ENCODE measurements at places on chromosomes 2 and 18.

DNA sequence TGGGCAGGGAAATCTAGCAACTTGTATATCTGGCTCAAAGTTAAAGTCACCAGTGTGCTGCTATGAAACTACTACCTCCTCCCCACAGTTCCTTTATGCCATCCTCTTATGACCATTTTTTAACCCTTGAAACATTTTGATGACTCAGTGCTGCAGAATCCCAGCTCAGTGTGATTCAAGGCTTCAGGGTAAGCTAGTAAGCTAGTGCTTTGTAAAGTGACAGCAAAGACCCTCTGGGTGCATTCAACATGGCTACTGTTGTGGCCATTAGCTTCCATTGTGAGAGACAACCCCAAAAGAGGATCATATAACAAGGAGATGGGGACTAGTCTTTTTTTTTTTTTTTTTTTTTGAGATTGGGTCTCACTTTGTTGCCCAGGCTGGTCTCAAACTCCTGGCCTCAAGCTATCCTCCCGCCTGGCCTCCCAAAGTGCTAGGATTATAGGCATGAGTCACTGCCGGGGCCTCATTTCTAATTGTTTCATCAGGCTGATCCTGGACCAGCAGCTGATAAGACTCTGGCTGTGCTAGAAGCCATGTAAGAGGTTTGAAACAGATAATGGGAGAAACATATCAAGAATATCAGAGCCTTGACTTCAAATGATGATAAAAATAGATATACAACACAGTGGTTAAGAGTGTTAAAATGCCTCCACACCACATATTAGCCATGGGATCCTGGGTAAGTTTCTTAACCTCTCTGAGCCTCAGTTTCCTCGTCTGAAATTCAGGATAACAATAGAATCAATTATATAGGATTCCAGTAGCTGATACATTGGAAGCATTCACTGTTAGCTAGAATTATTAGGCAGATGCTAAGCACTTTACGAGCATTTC, 65.7 kb upstream of the RTN4 start:
- DNase-seq = no peak

DNA sequence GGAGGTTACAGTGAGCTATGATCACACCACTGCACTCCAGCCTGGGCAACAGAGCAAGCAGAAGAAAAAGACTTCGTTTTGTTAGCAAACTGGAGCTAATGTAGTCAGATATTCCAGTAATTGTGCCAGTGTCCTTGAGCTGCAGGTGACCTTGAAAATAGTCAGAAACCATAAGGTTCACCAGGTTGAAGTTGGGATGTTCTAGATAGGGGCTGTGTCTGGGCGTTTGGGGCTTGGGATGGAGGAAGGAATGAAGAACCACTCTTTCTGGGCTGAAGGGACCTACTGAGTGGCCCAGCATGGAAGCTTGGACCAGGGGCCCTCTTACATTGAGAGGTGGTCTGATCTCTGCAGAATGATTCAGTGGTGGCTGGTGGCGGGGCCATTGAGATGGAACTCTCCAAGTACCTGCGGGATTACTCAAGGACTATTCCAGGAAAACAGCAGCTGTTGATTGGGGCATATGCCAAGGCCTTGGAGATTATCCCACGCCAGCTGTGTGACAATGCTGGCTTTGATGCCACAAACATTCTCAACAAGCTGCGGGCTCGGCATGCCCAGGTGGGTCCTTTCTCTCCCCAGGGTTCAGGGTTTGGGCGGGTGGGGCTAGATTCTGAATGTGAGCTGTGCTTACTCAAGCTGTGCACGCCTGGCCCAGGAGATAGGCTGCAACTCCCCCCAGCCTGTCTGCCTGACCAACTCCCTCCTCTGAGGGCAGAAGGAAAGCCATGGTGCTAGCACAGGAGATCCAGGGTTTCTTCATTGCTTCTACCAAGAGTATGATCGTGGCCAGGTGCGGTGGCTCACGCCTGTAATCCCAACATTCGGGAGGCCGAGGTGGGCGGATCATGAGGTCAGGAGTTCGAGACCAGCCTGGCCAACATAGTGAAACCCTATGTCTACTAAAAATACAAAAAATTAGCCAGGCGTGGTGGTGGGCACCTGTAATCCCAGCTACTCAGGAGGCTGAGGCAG, 17.1 kb downstream of the CCT7 start:
- DNase-seq = no peak

DNA sequence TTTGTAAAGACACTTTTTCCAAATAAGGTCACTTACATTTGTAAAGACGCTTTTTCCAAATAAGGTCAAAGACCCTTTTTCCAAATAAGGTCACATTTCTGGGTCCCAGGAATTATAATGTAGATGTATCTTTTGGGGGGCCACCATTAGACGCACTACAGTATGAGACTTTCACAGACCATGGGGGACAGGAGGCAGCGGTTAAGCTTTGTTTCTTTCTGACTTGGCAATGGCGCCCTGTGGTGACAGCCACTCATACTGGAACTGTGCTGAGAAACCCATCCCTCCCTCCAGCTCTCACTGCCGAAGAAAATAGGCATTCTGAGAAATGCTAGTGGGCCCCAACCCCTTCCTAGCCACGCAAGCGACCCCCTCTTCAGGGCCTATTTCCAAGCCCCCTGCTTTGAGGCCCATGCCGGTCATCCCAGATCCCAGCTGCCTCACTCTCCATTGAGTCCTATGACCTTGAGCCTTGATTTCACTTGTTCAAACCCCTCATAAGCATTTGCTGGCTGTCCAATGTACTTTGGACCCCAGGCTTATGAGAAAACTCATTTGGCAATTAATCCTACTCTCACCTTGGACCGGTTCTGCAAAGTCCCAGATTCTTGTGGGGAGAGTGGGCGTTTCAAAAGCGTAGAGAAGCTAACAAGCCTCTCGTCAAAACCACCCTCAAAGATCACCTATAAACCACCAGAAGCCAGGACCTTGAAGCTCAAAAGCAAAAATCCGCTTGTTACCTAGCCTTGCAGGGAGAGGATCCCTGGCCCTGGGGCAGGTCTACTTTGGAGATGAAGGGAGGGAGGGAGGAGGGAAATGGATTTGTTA, 11.3 kb upstream of the SPATA3 start:
- DNase-seq = no peak

GRCh38 chr18:10169064-10169562, 255.3 kb downstream of the VAPA start:
- DNase-seq = no peak

GRCh38 chr2:192960945-192961344, 766.2 kb upstream of the TMEFF2 start:
- DNase-seq = no peak

- no peak for DNase-seq
Observed at GRCh38 chr2:80231421-80231820, 73.1 kb downstream of the LRRTM1 start.

- DNase-seq = no peak
Observed at GRCh38 chr2:138356178-138356577, 145.4 kb upstream of the SPOPL start.
